Brain microvascular endothelial cell (primary cell): ENCODE measurements at places on chromosomes 1 and 21.
A peak's percentile ranks its signal among the peaks of the same experiment; 100 is the strongest.

DNA sequence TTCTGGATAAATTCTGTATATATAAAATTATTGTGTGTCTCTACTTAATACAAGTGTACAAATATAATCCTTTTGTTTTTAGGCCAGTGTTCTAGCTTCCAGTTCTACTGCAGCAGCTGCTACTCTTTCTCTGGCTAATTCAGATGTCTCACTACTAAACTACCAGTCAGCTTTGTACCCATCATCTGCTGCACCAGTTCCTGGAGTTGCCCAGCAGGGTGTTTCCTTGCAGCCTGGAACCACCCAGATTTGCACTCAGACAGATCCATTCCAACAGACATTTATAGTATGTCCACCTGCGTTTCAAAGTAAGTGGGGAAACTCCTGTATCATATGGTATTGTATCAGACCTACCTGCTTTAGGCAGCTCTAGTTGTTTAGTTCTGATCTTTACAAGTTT, 21.3 kb upstream of the OLFML3 start:
- DNase-seq: no peak

- no peak for DNase-seq
Measured at GRCh38 chr1:58204284-58204683, 342.2 kb downstream of the OMA1 start.

- DNase-seq: no peak
Measured at GRCh38 chr21:42596657-42597056, 56.8 kb upstream of the PDE9A start.

GRCh38 chr1:157113631-157114030, 14.0 kb upstream of the ETV3L start:
- DNase-seq: no peak

DNA sequence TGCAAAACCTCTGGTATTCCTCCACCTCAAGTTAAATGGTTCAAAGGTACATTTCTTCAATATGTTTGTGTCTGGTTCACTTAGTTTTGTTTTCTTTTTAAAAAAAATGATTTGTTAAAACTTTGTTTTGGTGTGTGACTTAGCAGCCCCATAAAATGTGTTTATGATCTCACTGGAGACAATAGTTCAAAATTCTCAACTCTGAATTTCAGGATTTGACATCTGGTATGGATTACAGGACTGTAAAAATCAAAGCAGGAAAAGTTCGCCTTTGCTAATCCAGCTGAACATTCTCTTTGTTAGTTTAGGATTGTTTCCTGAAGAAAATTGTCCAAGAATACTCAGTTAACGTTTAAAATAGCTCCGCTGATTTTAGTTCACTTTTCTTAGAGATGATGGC, 231.7 kb downstream of the HMCN1 start:
- no peak for DNase-seq

GRCh38 chr1:205391386-205391785, 30.5 kb downstream of the LEMD1 start:
- no peak for DNase-seq

- no peak for DNase-seq
Measured at GRCh38 chr1:35453031-35453430, 104.2 kb downstream of the KIAA0319L start.

- DNase-seq: no peak
Measured at GRCh38 chr1:35210321-35211119, 17.6 kb upstream of the SFPQ start.

- no peak for DNase-seq
Measured at GRCh38 chr1:212101735-212102134, 66.2 kb downstream of the DTL start.

- DNase-seq: no peak
Measured at GRCh38 chr1:235951661-235952060, 85.0 kb upstream of the LYST start.

GRCh38 chr1:93593854-93594602, 87.6 kb downstream of the BCAR3 start:
- no peak for DNase-seq

- no peak for DNase-seq
Measured at GRCh38 chr1:54124906-54125305, 27.9 kb downstream of the CDCP2 start.

GRCh38 chr1:17287130-17287776, 20.7 kb upstream of the PADI4 start:
- peak; percentile 61 for DNase-seq

- DNase-seq: no peak
Measured at GRCh38 chr1:232057217-232057895, 430.8 kb downstream of the DISC1 start.

DNA sequence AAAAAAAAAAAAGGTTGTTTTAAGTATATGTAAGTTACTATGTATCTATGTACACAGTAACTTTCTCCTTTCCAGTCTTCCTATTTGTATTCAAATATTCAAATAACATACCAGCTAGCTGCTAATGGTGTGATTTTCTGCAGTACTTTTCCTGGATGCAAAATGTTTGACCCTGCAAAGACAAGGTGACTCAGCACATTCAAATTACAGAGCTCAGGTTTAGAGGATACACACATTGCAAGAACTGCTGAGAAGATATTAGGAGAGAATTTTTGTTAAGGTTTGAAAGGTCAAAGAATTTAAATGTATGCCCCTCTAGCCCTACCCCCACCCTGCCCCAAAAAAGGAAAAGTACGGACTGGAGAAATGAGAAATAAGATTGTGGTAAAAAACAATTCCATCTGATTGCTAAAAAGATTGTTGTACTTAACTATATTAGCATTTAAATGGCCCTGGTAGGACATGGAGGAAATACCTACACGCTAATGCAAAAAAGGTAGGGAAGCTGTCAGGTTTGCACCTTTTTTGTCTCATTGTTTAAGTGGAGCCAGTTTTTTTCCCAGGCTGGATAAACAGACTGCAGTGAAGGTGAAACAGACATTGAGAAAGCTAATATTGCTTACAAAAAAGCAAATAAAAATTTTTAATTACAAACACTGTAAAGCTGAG, 45.6 kb downstream of the ZNF281 start:
- no peak for DNase-seq
